ENCODE measurements at places on chromosomes 13 and 19.

DNA sequence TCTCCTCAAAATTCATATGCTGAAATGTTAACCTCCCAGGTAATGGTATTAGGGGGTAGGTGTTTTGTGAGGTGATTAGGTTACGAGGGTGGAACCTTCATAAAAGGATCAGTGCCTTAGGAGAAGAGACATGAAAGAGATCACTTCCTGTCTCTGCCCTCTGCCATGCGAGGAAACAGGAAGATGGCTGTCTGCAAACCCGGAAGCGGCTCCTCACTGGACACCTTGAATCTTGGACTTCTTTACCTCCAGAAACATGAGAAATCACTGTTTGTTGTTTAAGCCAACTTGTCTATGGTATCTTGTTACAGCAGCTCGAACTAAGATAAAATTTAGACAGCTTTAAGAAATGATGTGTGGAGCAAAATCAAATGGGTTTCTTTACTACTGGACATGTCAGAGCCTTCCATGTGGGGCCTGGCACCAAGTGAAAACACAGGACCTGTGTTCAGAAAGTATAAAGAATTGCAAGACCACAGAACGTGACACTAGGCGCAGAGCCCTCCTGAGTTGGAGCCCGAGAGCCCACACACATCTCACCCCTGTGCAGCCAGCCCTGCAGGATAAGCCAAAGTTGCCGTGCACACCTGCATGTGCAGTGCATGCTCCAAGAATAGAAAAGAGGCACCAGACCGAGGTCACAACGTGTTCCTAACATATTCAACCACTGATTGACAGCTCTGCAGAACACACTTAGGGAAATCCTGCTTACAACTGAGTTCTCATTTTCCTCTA lies 112.5 kb upstream of the UQCRFS1 start:
- DNase-seq, result no peak

GRCh38 chr19:34096020-34096915 lies 76.0 kb upstream of the LSM14A start:
- no peak for DNase-seq

GRCh38 chr19:16233836-16234551 lies 36.3 kb downstream of the AP1M1 start:
- DNase-seq, result no peak

DNA sequence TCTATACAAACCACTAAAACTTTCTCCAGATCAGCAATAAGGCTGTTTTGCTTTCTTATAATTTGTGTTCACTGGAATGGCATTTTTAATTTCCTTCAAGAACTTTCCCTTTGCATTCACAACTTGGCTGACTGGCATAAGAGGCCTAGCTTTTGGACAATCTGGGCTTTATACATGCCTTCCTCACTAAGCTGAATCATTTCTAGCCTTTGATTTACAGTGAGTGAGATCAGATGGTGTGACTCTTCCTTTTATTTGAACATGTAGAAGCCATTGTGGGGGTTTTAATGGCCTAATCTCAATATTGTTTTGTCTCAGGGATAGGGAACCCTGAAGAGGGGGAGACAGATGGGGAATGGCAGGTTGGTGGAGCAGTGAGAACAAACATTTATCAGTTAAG lies 82.7 kb downstream of the FOXO1 start:
- DNase-seq, result no peak

- DNase-seq, result no peak
Measured at GRCh38 chr13:98261165-98261702, 84.2 kb upstream of the RNF113B start.

DNA sequence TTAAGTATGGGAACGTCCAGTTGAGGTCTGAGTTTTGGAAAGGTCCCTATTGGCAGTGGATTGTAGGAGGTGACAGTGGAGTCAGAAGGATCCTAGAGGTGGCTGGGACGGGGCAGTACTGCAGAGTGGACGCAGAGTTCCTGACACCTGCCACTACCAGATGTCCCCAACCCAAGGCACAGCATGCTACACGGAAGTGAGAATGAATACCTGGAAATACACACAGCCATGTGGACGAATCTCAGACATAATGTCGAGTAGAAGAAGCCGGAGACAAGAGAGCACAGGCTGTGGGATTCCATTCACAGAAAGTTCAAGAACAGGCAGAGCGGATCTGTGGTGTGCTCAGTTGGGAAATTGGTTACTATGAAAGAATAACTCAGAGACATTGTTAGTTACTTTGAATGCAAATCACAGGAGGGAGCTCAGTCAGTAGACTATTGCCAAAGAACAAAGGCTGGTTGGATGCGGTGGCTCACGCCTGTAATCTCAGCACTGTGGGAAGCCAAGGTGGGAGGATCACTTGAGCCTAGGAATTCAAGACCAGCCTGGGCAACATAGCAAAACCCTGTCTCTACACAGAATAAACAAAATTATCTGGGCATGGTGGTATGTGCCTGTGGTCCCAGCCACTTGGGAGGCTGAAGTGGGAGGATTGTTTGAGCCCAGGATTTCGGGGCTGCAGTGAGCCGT lies 37.4 kb downstream of the RYR1 start:
- no peak for DNase-seq

GRCh38 chr19:42628411-42629140 lies 33.9 kb upstream of the CEACAM8 start:
- peak; percentile 23 for DNase-seq

DNA sequence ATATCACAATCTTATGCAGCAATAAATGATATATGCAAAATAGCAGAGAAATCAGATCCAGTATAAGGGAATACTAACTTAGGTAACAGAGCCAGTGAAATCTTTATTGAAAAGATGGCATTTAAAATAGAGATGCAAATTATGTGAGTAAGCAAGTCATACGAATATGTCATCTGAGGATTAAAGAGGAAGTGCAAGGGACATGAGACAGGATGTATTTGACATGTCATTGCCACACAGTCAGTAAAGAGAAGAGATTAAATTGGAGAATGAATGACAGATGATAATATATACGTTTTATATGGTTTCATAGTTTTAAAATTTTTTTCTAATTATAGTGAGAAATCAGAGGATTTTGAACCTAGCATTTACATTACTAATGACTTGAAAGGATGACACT lies 426.4 kb downstream of the SLITRK5 start:
- no peak for DNase-seq

GRCh38 chr13:90416938-90417337 lies 930.5 kb upstream of the MIR17HG start:
- no peak for DNase-seq

- DNase-seq, result no peak
Measured at GRCh38 chr13:106391271-106391670, 144.2 kb downstream of the EFNB2 start.

DNA sequence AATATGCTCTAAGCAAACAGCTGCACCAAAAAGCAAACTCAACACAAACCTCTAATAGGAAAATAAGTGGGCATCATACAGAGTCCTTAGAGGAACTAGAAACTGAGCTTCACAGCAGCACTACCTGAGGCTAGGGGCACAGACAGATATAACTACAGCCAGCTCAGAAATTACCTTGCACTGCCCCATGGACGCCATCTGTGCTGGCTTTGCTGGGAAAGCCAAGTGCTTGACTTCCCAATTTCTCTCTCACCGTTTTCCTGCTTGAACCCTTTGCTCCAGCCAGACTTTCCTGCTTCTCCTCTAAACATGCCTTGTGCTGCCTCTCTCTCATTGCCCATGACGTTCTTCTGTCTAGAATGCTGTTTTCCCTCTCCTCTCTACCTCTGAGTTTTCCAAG lies 29.3 kb downstream of the MTUS2 start:
- DNase-seq, result no peak

DNA sequence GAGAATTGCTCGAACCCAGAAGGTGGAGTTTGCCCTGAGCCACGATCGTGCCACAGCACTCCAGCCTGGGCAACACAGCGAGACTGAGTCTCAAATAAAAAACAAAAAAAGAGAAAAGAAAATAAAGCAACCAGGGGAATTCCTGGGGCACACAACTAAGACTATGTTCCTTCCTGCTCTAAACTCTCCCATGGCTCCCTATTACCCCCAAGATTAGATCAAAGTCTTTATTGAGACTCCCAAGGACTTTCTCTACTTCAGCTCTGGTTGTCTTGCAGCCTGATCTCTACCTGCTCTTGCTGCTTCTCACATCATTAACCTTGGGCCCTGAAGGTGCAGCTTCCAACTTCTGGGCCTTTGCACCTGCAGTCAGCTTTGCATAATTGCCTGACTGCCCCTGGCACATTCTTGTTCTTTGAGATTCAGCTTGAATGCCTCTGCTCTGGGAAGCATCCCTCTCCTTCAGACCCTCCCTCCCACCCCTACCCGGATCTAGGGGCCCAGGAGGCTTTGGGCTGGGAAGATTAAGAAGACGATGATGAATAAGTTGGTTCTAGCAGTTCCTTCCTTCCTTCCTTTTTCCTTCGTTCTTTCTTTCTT lies 16.8 kb upstream of the CERS4 start:
- no peak for DNase-seq

- no peak for DNase-seq
Measured at GRCh38 chr19:56751078-56751489, 79.5 kb upstream of the ZNF835 start.

DNA sequence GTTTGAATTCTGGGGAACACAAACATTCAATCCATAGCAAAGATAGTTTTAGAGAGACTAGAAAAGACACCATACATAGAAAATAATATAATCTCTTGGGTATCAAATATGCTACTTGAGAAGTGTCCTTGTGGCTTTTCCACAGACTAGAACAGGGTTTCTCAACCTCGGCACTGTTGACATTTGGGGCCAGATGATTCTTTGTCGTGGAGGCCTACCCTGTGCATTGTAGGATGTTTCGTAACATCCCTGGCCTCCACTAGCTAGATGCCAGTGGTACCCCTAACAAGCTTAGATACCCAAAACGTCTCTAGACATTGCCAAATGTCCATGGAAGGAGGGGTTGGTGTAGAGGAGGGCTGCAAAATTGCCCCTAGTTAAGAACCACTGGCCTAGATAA lies 2.2 kb upstream of the ESD start:
- DNase-seq, result no peak

DNA sequence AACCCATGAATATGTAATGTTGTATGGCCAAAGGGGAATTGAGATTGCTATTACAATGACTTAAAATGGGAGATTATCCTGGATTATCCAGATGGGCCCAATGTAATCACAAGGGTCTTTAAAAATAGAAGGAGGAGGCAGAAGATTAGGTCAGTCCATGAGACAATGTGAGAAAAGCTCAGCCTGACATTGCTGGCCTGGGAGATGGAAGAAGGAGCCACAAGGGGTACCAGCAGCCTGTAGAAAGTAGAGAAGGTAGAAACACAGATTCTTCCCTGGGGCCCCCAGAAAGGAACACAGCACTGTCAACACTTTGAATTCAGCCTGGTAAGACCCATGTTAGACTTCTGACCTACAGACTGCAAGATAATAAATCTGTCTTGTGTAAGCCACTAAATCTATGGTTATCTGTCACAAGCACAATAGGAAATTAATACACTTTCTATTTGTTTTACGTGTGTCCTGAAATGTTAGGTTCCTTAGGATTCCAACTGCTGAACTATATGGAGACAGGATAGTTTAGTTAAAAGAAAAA lies 132.9 kb upstream of the SERP2 start:
- no peak for DNase-seq

DNA sequence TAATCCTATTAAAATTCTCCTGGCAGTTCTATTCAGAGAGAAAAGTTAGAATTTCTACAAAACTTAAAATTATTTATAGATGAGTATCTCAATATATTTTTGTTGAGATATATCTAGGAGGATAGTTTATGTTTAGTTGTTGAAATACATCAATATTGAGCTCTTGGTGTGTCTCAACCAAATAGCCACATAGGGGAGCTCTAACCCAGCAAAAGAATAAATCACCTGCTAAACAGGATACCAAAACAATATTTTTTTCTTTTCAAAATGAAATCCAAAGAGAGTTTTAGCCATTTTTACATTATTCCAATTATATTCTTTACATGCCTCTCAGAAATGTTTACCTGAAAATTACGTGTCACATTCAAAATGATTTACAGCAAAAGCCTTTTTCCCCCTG lies 954.7 kb downstream of the SLITRK6 start:
- DNase-seq, result no peak

- DNase-seq, result no peak
Measured at GRCh38 chr13:40910324-40911050, 108.6 kb downstream of the ELF1 start.

DNA sequence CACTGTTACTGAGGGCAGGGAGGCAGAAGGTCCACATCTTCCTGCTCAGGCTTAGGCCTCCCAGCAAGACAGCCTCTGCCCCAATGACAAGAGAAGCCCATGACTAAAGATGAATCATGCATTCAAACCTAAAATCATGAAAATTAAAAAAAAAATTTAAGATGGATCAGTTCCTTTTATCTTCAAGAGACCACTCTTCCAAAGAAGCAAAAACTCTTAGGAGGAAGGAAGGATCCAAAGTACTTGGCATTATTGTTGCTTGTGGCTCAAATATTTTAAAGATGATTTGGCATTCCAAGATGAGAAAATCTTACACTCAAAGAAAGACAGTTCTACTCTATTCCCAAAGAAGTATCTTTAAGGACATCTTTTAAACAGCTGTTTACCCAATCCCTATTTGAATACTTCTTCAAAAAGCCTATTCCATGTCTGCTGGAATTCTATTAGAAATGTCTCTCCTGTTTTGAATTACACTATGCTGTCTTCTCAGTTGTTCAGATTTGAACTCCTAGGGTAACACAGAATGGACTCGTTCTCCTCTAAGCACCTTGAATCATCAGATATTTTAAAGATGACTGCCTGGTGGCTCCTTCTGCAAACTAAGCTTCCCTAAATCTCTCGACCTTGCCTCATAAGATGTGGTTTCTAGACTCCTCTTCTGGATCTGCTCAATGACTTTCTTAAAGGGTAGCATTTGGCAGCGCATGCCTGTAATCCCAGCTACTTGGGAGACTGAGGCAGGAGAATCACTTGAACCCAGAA lies 7.0 kb downstream of the SERP2 start:
- DNase-seq, result no peak

- DNase-seq, result no peak
Measured at GRCh38 chr19:37470216-37470615, 1.1 kb downstream of the ZNF570 start.

DNA sequence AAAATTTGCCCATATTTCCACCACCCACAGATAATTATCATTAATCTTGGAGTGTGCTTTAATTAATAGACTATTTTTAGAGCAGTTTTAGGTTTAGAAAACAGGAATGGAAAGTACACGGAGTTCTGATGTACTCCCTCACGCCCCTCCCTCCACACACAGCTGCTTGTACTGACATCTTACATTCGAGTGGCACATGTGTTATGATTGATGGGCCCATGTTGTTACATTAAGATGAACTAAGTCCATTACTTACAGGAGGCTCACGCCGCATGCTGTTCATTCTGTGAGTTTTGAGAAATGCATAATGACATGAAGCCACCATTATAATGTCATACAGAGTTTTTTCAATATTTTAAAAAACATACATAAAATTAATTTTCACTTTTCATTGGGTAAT lies 1.2 kb upstream of the SPATA13 start:
- DNase-seq, result no peak

GRCh38 chr19:12669270-12670158 lies 2.9 kb downstream of the WDR83 start:
- DNase-seq, result peak; percentile 80

DNA sequence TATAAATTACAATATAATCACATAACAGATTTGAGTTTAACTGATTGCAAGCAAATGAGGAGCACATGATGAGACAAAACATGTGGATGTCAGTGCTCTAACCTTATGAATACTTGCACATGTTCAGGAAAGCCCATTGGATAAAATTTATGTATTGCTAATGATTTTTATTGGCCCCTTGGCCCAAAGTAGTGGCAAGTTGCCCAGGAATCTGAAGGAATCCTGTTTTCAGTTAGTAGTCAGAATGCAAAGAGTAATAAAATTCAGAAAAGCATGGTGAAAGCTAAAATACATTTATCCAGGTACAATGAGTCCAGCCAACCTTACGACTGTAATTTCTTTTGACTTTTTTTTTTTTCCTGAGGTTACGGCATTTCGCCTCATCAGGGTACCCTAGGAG lies 1539.4 kb downstream of the EFNB2 start:
- no peak for DNase-seq

Data from activated CD4-positive, alpha-beta memory T cell treated with anti-CD3 and anti-CD28 coated beads, Interleukin-2, amount 10 ng/mL, durations not matched to agents 7 days and 5 days (primary cell).